ENCODE measurements at places on chromosomes 3 and 15. TPM values are rescaled to one million over a fixed set of nuclear protein-coding genes. Genes with fewer than 3 reads are reported as not detected.

DNA sequence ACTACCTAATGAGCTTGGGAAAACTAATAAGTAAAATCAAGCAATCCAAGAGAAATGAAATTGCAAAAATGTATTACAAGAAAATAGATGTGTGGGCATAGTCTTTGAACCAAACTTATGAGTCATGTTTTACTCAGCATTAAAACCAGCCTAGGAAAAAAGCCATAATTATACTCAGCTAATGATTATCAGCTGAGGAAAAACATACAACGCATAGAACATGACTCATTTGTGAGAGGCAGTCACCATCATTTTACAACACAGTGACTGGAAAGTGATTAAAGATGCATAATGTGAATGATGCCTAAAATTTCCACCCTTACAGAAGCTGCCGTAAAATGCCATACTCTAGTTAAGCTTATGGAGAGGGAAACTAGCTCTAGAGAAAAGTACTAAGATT lies 238.0 kb upstream of the EOMES start:
- no peak for DNase-seq

GRCh38 chr15:72592097-72592496 lies 62.4 kb upstream of the GOLGA6B start:
- DNase-seq: no peak

DNA sequence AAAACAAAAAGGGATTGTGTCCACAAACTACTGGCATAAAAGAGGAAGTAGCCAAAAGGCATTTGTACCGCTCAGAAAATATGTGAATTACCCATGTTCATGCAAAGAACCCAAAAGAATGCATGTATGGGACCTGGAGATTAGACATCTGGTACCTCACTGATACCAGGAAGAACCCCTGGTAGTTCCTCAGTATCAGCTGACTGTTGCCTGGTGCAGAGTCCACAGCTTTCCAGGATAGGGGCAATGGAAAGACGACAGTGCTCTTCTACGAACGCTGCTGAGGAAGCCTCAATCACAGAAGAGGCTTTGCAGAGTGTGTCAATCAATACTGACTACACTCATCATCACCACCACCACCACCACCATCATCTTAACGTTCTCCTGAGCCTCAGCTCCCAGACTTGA lies 63.3 kb downstream of the ATP8B4 start:
- no peak for DNase-seq

DNA sequence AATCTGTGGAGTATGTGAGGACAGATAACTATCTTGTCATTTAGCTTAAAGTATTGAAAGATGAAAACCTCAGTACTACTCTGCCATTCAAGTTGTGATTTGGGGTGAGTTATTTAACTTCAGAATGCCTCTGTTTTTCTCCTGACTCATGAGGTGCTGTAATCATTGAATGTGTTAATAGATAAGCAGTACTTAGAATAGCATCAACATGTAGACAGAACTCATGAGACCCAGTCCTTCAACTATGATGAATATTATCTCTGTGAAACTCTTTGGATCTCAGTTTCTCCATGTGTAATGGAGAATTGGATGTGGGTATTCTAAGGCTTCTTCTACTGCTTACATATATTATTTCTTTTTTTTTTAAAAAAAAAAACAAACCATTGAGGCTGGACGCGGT lies 431.4 kb downstream of the GRM7 start:
- no peak for DNase-seq

GRCh38 chr15:53979051-53979788 lies 979 bp downstream of the UNC13C start:
- DNase-seq: no peak

GRCh38 chr3:171092467-171092911 lies 66.0 kb upstream of the SLC2A2 start:
- no peak for DNase-seq

GRCh38 chr15:45136378-45136764 lies 6.6 kb downstream of the DUOX1 start:
- DNase-seq: peak; percentile 48

The ST3GAL6 gene
- 1.5 TPM for total RNA-seq

The CFAP100 gene
- total RNA-seq: not detected

The PPARG gene
- 1.9 TPM for total RNA-seq

The A4GNT gene
- total RNA-seq: not detected

The C3orf20 gene
- total RNA-seq: 1.1 TPM

The RAB6B gene
- 2.6 TPM for total RNA-seq
